NCI-H2081 (cell line): ENCODE measurements at places on chromosomes 11 and 22.

GRCh38 chr11:60145677-60146076 lies 37.2 kb downstream of the MS4A6A start:
- no peak for DNase-seq

GRCh38 chr11:46001448-46001914 lies 79.0 kb downstream of the LARGE2 start:
- DNase-seq = no peak

DNA sequence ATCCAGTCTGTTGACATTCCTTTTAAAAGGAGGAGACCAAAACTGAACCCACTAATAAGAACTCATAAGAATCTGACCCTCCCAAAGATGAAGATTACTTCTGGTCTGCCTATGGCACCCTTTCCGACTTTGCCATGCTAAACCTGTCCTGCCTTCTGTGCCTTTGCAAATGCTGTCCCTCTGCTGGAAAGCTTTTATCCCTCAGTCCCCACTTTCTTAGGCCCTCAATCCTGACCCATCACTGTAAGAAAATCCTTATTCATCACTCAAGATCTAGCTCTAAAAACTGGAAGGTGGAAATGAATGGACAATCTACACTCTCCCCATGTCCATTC lies 10.4 kb downstream of the MPZL3 start:
- no peak for DNase-seq

DNA sequence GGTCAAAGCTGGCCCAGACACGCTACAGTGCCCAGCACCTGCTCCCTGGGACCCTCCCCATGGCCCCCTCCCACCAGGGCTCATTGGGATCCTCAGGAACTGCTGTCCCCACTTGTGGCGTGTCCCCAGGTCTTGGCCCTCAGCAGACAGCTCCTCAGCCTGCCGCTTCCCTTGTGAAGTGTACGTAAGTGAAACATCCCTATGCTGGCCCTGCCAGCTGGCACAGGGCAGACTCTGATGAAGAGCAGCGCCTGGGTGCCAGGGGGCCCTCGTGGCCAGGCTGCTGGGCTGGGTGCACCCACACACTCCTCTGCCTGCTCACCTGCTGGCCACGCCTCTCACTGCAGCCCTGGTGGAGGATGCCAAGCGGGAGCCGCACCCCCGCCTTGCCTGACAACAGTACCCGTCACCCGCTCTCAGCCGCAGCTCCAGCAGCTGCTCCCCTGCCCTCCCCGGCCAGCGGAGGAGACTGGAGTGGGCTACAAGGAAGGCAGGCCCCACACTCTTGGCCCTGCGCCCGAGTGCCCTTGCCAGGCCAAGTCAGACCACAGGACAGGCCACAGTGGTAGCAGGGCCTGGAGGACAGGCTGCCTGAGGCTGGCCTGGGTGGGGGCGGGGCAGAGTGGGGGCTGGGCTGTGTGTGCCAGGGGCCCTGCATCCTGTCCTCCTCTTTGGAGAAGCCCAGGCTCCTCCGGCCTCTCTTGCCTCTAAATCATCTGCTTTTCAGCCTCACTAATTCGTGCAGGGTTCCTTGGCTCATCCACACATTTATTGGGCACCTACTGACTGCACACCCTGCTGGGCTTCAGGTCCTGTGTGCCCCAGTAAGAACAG lies 39.5 kb downstream of the IGF2 start:
- DNase-seq = peak; percentile 17

GRCh38 chr11:105110688-105111030 lies 28.9 kb downstream of the CARD18 start:
- DNase-seq = no peak

DNA sequence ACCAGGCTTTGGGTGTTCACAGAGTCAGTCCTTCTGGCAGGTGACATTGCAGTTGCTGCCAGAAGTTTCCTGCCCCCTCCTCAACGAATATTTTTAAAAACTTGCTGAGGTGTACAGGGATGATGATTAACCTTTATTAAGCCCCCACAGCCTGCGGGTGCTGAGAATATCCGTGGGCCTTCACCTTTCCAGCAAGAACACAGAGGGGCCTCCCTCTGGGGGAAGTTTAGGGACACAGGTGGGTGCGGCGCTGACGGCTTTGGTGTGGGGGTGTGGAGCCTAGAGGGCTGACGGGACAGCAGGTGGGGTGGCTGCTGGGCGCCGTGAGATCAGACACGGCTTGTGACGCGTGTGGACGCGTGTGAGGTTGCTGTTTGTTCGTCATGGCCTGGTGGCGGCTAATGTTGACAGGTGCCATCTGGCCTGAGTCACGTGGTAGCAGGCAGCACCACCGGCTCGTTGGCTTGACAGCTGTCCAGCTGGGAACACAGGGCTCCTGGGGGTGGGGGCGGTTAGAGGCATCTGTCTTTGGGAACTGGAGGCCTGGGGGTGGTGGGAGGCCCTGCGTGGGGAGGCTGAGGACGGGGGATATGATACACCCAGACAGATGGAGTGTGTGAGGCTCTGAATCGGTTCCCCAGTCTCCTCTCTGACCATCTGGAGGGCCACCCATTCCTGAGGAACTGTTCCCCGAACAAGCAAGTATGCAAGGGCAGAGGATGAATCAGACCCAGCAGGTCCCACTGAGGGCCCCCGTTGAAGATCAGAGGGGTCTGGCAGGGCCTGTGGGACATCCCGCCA lies 12.5 kb upstream of the LRRC10B start:
- peak; percentile 56 for DNase-seq

DNA sequence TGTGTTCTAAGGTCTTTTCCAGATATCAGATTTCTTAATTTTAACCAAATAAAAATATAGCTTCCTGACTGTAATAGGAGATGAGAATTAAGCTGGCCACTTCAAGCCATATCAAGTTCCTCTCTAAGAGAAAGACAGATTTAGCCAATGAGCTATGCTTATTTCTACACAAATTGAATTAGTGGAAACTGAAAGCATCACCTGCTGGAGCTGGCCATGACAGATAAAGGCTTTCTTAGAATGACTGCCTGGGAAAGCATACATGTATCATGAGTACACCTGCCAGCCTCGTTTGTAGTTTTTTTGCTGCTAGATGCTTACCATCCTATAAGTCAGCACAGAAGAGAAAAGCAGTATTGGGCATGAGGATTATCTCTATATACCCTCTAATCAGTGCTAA lies 53.5 kb upstream of the DBX1 start:
- no peak for DNase-seq

GRCh38 chr11:134999590-134999989 lies 587.5 kb upstream of the B3GAT1 start:
- DNase-seq = no peak

- DNase-seq = no peak
Observed at GRCh38 chr11:73394416-73395296, 18.5 kb downstream of the RELT start.

DNA sequence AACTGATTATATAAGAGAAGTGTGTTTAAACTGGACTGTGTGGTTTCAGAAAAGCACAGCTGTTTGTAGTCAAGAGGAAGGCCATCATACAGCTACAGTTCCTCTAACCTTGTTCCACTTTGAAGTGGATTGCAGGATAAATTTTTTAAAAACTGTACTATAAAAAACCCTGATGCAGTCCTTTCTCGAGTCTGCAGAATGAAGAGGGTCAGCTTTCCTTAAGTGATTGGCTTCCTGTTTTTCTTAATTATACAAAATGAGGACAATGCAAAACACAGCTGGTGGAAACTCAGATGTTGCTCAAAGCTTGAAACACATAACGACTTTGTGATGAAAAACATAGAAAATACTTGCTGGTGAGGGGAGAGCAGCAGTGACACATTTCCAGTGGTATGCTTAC lies 1060.5 kb downstream of the DLG2 start:
- DNase-seq = no peak

GRCh38 chr11:128361451-128362020 lies 225.8 kb downstream of the ETS1 start:
- peak; percentile 51 for DNase-seq

- no peak for DNase-seq
Observed at GRCh38 chr11:2911785-2912391, 17.3 kb downstream of the PHLDA2 start.

GRCh38 chr11:121661880-121662486 lies 209.2 kb upstream of the SORL1-AS1 start:
- peak; percentile 88 for DNase-seq

GRCh38 chr11:123202155-123203151 lies 7.4 kb upstream of the CLMP start:
- no peak for DNase-seq

- no peak for DNase-seq
Observed at GRCh38 chr22:49600468-49600867, 227.2 kb downstream of the BRD1 start.

DNA sequence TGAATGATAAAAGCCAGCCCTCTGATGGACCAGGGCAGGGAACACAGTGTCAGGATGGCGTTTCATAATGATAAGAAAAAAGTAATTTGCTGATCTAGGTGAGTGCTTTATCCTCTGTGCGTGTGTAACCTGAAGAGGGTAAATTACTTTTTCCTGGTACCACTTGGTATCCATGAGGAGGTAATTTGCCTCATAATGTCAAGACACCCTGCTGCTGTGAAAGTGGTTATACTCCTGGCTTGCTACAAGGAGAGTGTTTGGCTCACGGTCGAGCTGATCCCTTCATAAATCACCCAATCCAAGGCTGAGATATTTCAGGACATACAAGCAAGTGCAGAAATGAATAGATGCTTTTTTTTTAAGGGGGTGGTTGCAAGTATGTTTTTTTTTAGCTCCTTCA lies 207.2 kb upstream of the PGR start:
- peak; percentile 45 for DNase-seq

DNA sequence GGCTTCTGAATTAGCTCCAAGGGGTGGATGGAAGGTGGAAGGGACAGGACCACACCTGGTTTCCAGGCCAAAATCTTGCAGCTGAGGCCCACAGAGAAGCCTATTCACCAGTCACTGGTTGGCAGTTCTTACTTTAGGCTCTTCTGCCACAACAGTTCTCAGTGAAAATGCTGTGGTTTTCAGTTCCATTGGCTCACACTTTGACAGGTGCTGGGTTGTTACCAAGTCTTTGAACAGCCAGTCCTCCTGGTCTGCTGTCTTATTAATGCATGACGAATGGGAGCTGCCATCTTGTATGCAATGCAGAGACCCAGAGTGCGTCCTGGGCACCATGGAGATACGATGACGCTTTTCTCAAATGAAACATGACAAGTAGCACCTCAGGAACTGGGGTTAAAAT lies 232.0 kb upstream of the ZBED5 start:
- no peak for DNase-seq

DNA sequence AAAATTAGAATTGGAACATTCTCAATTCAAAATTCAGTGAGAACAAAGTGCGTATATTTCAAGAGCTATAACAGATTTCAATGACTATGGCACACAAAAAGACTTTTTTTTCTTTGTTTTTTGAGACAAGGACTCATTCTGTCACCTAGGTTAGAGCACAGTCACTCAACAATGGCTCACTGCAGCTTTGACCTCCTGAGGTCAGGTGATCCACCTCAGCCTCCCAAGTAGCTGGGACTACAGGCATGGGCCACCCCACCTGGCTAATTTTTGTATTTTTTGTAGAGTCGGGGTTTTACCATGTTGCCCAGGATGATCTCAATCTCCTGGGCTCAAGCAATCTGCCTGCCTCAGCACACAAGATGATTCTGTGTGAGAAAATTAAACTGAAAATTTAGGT lies 51.5 kb downstream of the PIK3C2A start:
- DNase-seq = no peak

DNA sequence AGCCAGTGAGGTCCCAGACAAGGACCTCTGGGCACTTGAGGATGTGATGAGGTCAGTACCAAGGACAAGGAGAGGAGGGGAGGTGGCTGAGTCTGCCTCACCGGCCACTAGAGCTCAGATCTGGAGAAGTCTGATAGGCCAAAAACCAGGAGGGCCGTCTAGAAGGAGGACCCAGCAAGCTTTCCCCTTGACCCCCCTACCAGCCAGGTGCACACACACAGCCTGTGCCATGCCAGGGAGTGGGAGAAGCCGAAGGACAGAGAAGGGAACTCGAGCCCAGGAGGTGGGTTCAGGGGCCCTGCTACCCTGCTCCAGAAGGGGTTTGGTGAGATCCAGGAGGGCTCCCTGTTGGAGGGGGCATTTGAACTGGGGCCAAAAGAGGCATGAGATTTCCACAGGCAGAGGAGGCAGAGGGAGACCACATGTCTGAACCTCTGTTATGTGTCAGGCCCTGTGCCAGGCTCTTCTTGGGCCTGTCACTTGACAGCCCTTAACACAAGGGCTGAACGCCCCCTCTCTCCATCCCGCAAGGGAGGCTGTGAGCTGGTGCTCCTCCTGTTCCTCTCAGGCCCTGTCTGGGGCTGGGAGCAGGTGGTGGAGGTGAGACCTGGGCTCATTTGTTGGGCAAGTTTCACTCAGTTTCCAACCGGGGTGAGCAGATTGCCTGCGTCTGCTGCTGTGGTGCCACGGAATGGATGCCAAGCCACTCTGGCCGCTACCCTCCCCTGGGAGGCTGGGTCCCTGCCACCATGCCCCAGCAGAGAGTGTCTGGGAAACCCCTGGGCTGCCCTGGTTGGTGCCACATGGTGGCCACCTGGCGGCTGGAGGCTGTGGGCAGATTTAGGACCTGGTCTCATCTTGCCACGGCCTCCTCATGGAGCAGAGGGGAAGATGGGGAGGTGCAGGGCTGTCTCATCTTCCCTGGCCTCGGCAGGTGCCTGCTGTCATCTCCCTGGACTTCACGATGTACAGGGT lies 65.2 kb downstream of the MPPED1 start:
- no peak for DNase-seq

DNA sequence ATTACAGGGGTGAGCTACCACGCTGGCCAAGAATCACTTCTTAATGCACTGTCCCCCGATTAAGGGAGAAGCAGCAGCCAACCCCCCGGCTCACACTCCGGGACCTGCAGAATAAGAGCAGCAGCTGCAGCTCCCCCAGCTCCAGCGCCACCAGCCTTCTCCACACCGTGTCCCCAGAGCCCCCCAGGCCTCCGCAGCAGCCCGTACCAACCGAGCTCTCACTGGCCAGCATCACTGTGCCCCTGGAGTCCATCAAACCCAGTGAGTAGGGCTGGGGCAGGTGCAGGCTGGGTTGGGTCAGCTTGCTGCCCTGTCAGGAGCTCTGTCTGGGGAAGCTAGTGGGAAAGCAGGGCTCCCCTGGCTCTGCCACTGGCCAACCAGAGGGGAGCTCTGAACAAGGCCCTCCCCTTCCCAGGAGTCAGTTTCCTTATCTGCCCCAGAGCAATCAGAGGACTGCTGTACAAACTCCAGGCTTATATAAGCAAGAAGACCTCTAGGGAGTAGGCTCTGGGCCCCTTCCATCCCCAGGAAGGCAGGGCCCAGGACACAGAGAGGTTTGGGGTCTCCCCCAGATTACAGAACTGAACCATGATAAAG lies 8.5 kb upstream of the SH3BP1 start:
- DNase-seq = no peak

DNA sequence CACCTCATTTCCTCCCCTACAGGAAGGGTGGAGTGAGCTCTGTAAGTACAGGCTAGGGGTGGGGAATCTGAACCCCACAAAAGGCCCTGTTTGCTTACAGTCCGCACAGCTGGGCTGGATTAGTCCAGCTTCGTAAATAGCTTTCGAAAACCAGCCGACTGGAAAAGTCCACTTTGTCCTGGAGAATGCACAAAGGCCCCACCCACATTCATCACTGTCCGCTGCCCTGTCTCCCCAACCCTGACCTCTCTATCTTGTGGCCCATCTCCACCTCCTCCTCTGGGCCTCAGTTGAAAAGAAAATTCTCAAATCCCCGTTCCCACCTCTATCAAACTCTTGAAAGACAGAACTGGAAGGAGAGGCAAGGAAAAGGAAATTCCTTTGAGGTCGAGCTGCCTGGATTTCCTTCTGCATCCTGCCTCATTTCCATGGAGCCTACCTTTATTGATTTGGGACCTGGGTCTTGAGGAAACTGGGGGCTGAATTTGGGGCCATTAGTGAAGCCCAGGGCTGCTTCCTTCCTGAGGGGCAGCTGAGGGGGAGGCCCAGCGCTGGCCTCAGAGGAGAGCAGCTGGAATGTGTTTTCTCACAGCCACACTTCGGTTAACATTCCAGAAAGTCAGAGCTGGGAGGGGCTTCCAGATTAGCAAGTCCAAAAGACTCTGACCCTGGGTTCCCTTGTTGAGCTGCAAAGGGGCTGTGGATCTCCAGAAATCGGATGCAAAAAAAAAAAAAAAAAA lies 147.6 kb downstream of the FBXO7 start:
- DNase-seq = no peak
